ENCODE measurements at places on chromosomes 2 and 18.

DNA sequence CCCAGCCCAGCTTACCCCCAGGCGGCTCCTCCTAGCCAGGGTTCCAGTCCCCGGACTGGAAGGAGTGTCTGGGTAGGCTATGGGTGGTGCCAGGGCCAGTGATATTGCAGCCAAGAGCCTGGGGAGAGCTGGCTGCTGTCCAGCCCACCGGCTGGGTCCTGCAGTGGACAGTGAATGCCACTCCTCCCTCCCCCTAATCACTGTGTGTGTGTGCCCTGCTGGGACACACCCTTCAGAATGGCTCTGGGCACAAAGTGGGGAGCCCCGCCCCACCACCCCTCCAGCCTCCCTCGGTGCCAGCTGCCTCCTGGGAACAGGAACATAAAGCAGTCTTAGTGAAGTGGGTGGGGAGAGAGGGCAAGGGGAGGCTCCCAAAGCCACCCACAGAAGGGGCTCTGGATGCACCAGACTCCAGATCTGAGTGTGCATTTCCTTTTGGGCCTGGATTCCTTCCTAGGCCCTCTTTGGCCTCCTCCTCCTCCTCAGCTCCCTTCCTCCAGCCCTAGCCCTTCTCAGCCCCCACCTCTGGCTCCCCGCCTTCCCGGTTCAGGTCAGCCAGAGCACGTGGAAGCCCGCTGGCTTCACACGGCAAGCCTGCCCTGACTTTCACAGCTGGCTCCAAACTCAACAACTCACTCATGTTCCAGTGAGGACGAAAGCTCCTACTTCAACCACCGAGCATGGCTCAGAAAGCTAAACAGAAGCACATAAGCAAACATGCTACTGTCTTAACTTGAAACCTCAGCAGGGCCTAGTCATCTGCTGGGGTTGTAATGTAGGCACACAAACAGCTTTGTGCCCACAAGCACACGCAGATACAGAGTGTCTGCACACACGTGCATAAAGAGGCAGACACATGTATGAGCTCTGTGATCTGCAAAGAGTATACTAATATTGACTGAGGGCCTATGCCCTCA is 209.2 kb upstream of the SMAD2 start:
- peak; percentile 51 for DNase-seq

DNA sequence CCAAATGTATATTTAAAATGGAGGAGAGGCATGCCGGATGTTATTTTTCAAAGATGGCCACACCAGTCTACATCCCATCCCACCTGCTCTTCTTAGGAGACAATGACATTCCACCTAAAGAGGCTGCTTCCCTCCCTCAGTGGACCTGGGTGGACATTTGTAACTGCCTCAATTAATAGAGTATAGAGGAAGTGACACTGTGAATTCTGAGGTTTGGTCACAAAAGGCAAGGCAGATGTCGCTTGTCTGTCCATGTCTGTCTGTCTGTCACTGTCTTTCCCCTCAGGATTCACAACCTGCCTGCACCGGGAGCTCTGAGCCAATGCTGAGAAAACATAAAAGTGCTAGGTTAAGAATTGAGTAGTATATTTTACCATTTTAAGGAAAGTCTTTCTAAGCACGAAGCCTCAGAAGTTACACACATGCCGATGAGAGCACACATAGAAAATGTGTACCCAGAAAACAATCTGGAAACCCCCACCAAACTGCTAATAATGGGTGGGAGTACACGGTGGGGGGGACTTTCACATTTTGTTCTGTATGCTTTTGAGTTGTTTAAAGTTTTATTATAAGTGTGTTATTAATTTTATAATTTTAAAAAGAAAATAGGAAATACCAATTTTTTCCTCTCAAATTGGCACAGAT is 21.0 kb downstream of the MIB1 start:
- no peak for DNase-seq

- no peak for DNase-seq
Observed at GRCh38 chr2:24813691-24814137, 20.5 kb downstream of the CENPO start.

GRCh38 chr2:24163186-24163585 is 11.7 kb upstream of the FAM228A start:
- DNase-seq = no peak

- no peak for DNase-seq
Observed at GRCh38 chr18:3388980-3389379, 61.0 kb upstream of the TGIF1 start.

DNA sequence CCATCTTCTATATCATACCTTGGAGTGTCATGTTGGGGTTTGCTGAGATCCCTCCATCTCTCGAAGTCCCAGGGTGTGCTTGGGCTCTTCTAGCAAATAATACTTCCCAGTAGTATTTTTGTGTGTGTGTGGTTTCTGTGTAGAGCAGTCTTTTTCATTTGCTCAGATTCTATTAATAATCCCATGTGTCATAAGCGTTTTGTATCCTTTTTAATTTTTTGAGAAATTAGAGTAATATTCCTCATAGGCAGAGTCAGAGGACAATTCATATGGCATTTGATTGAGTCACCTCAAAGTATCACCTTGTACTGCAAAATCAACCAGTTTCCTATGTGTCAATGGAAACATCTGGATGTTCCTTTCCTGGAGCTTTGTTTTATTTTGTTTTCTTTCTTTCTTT is 37.4 kb upstream of the PPP1R1C start:
- DNase-seq = no peak

- no peak for DNase-seq
Observed at GRCh38 chr18:61286867-61287266, 46.4 kb upstream of the CDH20 start.

- no peak for DNase-seq
Observed at GRCh38 chr2:177255227-177255601, 9.3 kb downstream of the NFE2L2 start.

DNA sequence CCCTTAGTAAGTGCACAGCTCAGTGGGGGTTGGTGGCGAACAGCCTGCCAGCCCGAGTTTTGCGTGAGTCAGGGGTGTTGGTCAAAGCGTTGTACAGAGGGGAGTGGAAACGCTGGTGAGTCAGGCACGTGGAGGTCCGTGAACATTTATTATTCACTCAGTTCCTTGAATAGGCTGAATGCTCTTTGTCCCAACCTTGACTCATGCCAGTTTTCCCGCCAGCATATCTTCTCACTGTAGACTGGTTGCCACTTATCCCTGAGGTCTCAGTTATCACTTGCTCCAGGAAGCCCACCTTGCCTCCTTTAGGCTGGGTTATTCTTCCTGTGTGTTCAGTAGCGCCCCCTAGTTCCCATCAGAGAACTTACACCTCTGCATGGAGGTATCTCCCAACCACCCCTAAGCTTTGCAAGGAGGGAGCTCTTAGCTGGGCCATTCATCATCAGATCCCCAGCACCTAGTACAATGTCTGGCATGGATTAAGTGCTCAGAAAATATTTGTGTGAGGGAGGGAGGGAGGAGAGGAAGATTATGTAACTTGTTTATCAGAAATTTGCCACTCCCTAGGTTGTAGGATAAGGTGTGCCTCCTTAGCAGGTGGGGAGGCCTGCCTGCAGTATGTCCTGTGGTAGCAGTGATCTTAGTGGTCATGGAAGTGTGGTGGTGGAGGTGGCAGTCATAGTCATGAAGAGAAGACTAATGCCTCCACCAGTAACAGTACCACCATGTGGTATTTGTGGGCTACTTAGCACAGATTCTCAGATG is 72.1 kb downstream of the CABLES1 start:
- DNase-seq = no peak

GRCh38 chr2:118657466-118657865 is 190.0 kb downstream of the EN1 start:
- DNase-seq = no peak

DNA sequence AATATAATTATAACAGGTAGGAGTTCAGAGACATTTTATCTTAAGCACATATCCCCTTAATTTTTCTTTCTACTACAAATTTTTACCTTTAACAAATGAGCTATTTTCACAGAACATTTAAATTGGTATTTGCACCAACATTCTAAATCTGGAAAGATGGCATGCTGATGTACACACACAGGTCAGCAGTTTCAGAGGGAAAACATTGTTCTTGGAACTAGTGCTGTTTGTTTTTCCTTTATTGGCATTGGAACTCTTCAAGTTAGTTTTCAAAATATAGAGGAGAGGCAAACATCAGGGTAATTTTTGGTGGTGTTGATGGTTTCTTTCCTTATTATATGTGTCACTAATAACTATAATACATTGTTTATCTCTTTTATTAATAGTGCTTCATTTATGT is 155.3 kb downstream of the PHLPP1 start:
- DNase-seq = no peak

- DNase-seq = no peak
Observed at GRCh38 chr18:9838144-9838877, 47.5 kb upstream of the TXNDC2 start.

GRCh38 chr2:239202343-239202742 is 198.5 kb downstream of the HDAC4 start:
- no peak for DNase-seq

GRCh38 chr2:213959589-213959988 is 451.3 kb upstream of the VWC2L start:
- DNase-seq = no peak

DNA sequence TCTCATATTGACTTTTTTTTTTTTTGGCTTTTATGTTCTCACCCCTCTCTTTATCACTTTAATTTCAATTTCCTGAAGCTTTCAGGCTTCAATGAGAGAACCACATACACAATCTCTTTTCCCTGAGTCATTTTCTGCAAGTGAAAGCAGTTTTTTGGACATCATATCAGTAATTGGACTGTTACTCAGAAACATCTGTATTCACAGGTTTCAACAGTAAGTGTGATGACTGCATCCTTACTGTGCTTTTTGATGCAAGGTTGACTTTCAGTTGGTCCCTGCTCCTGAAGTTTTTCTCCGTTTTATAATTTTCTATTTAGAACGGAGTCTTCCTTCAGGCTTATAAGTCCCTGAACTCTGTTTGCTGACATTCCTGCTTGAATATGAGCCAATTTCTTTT is 70.5 kb upstream of the CCBE1 start:
- no peak for DNase-seq
